ENCODE measurements at places on chromosomes 12 and 14.

GRCh38 chr12:125096894-125097293 lies 31.7 kb downstream of the AACS start:
- DNase-seq = no peak

GRCh38 chr14:77375164-77375950 lies 1.5 kb downstream of the TMED8 start:
- no peak for DNase-seq

DNA sequence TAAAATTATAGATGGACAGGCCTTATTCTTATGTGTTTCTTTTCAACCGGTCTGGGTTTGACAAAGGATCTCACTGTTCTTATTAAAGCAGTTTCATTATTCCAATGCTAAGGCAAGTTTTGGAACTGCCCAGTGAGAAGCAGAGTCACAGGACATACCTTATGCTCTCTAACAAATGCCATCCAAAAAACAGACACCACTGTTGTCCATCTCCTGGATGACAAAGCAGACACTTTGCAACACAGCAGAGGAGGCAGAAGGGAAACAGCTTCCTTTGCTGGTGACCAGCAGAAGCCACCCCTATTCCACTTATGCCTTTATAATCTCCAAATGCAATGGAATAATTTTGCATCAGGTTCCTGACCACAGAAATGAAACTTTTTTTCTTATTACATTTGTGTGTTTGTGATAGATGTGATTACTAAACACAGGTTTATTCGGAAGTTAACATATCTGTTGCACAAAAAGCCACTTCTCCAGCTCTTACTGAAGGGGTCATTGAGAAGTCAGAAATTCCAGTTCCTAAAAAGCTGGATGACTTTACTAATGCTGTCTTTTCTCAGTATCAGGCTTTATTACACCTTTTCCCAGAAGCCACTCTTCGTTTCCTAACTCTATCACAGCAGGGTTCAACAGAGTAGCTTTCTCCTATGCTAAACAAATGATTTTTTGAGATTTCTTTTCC lies 115.6 kb downstream of the BTG1 start:
- DNase-seq = no peak

DNA sequence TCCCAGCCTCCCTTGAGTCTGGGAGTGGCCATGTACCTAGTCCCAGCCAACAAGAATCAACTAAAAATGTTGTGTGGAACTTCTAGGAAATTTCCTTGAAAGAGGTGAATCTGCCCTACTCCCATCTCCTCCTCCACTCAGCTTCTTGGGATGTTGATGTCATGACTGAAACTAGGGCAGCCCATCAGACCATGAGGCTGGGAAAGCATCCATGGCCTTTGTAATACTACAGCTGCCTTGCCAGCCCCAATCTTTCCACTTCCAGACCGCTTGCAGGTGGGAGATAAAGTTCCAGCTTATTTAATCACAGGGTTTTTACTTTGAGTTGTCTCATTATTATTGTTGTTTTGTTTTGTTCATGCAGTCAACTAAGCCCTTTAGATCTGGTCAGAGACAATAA lies 170.3 kb upstream of the LMNTD1 start:
- peak; percentile 64 for DNase-seq

Measured in GM23248 (cell line).